ENCODE measurements at places on chromosomes 2 and 18.

GRCh38 chr2:29213888-29214291, 98.7 kb downstream of the CLIP4 start:
- H3K4me3 ChIP-seq, result no peak overlapping the region
- no peak overlapping the region for H3K27ac ChIP-seq
- peaks cover 10% of the 10 kb centered on the region for H3K4me1 ChIP-seq
- H3K36me3 ChIP-seq, result no peaks in the 10 kb centered on the region
- H3K27me3 ChIP-seq, result no peaks in the 10 kb centered on the region
- DNase-seq, result no peak

DNA sequence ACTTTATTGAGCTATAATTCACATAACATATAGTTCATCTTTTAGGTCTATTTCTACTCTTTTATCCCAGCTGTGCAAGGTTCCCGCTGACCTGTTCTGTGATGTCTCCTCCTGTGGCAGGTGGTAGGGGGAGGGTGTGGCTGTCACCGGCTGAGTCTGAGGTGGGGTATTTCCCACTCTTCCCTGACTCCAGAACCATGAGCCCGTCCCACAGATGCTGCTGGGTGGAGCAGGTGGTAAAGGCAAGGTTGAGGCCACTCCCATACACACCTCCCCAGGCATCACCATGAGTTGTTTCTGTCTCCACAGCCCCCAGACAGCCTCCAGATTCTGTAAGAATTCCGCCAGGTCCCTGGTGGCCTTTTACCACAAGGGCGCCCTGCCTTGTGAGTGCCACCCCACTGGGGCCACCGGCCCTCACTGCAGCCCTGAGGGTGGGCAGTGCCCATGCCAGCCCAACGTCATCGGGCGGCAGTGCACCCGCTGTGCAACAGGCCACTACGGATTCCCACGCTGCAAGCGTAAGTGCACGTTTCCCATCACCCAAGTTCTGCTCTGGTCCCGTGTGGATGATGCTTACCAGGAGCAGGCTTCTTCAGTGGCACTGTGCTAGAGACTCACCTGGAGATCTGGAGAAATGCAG, 156.9 kb downstream of the LAMA3 start:
- H3K27ac ChIP-seq, result no peak overlapping the region
- H3K4me3 ChIP-seq, result no peak overlapping the region
- no peaks in the 10 kb centered on the region for H3K36me3 ChIP-seq
- DNase-seq, result no peak

- peaks cover 9% of the 10 kb centered on the region for H3K4me1 ChIP-seq
- H3K36me3 ChIP-seq, result no peaks in the 10 kb centered on the region
- H3K4me3 ChIP-seq, result peak within 1 kb of the TSS; percentile 56
- H3K27ac ChIP-seq, result peak within 1 kb of the TSS; percentile 83
- H3K27me3 ChIP-seq, result no peaks in the 10 kb centered on the region
Measured at GRCh38 chr2:230416061-230416721, at the start of gene SP100. Gene SP100 (plus strand): TSS chr2:230416201. CDS start chr2:230416297, 96 bp downstream.

DNA sequence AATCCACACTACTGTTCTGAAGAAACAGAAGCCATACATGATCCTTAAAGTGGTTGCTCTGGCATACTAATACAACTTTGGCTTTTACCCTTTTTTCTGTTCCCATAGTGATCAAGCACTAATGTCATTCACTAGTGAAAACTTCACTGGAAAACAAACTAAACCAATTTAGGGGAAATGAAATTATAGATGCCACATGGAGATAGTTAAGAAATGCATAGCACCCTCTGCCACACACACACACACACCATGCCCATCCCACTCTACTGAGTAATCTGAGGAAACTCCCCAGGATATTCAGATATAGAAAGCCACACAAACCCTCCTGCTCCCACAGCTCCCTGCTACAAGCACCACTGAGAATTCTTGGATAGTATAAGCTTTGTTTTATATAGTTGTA, 39.1 kb downstream of the SLC3A1 start:
- H3K4me3 ChIP-seq, result no peak overlapping the region
- no peak overlapping the region for H3K27ac ChIP-seq
- peaks cover 2% of the 10 kb centered on the region for H3K4me1 ChIP-seq
- H3K27me3 ChIP-seq, result no peaks in the 10 kb centered on the region
- peak; percentile 19 for DNase-seq

DNA sequence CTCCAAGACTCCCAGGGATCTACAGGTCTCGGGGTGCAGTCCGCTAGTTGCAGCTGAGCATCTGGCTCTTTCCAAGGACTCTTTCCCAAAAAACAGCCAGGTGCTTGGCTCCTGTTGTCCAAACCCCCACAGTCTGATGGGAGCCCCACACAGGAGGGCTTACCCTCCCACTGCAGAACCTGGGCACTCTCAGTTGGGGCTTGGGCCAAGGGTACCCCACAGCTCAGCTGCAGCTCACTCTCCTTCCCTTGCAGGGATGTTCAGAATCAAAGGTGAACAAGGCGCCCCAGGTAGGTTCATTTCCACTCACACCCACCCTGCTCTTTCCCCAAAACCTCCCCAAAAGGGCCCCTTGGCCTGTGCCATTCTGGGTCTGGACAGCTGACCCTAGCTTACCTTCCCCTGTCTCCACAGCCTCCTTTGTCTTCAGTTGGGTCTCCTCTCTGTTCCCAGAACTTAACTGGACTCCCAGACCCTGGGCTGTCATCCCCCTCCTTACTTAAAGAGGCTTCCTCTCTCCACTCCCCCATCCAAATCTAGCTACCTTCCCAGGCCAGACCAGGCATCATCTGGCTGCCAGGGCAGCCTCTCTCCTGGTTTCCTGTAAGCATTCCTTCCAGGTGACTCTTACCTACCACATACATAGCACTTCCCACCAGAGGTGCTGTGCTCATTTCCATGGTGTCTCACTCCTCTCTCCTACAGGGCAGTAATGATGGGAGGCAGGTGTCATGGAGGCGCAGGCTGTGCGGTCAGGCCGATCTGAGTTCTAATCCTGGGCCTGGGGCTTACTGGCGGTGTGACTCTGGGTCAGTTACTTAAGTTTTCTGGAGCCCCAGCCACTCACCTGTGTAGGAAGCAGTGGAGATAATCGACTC, 29.5 kb downstream of the MARCO start:
- no peaks in the 10 kb centered on the region for H3K4me1 ChIP-seq
- H3K4me3 ChIP-seq, result no peak overlapping the region
- H3K27me3 ChIP-seq, result no peaks in the 10 kb centered on the region

DNA sequence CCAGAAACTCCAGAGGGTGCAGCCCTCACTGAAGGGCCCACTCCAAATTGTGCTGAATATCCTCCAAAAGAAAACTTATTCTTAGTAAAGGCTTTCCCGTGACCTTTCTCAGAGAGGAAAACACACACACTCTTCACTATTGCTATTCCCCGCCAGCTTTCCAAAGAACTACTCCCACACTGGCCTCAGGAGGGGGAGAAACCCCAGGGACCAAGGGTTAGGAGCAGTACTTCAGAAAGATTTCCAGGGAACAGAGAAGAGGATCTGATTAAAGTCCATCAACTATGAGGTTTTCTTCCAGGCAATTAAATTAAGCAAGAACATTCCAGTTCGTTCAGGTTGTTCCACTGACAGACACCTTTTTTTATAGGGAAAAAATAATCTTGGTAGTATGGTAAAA, 150.2 kb downstream of the TTC32 start:
- H3K36me3 ChIP-seq, result no peaks in the 10 kb centered on the region
- H3K4me3 ChIP-seq, result no peak overlapping the region
- H3K4me1 ChIP-seq, result no peaks in the 10 kb centered on the region
- no peak overlapping the region for H3K27ac ChIP-seq
- DNase-seq, result no peak

GRCh38 chr2:207683438-207683837, 28.0 kb upstream of the CCNYL1 start:
- peak overlapping the region; percentile 72 for H3K27ac ChIP-seq
- H3K4me1 ChIP-seq, result no peaks in the 10 kb centered on the region
- H3K36me3 ChIP-seq, result no peaks in the 10 kb centered on the region
- H3K4me3 ChIP-seq, result no peak overlapping the region
- no peak for DNase-seq

DNA sequence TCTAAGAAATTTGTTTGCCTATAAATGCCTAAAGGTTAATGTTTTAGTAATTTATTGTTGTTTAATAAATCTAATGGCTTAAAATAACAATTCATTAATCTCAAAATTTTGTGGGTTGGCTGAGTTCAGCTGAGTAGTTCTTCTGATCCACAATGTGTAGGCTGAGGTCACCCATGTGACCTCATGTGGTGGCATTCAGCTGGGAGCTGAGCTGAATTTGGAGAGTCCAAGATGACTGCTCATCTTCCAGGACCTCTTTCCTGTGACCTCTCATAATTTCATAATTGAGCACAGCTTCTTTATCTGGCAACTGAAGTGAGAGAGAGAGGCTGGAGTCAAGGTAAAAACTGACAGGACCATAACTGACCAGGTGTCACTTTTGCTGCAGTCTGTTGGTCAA, 132.4 kb downstream of the TXNL1 start:
- no peak for DNase-seq
- H3K4me3 ChIP-seq, result no peak overlapping the region
- no peak overlapping the region for H3K27ac ChIP-seq
- H3K36me3 ChIP-seq, result no peaks in the 10 kb centered on the region

DNA sequence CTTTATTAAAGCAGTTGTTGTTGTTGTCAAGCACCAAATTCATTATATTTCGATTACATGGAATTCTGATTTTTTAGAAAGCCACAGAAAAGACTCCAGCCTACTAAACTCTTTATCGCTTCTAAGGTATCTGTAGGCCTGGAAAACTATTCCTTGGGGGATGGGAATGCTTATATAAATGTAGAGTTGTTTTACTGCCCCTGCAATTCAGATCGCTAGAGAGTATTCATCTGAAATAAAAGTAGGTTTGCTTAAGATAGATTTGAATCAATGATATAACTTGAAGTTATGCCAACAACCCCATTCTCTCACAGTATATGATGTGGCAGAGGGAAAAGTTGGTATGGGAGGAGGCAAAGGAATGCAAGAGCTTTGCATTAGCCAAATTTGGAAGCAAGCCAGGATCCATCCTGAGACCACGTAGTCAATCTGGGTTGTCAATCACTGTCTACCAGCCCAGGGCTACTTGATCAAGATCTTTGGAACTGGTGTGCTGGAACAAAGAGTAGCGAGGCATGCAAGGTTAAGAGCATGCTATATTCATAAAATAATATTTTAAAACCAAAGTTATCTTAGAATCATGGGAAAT, 95.9 kb downstream of the LYPD6B start:
- H3K4me3 ChIP-seq, result no peak overlapping the region
- H3K36me3 ChIP-seq, result no peaks in the 10 kb centered on the region
- no peaks in the 10 kb centered on the region for H3K4me1 ChIP-seq
- no peaks in the 10 kb centered on the region for H3K27me3 ChIP-seq

DNA sequence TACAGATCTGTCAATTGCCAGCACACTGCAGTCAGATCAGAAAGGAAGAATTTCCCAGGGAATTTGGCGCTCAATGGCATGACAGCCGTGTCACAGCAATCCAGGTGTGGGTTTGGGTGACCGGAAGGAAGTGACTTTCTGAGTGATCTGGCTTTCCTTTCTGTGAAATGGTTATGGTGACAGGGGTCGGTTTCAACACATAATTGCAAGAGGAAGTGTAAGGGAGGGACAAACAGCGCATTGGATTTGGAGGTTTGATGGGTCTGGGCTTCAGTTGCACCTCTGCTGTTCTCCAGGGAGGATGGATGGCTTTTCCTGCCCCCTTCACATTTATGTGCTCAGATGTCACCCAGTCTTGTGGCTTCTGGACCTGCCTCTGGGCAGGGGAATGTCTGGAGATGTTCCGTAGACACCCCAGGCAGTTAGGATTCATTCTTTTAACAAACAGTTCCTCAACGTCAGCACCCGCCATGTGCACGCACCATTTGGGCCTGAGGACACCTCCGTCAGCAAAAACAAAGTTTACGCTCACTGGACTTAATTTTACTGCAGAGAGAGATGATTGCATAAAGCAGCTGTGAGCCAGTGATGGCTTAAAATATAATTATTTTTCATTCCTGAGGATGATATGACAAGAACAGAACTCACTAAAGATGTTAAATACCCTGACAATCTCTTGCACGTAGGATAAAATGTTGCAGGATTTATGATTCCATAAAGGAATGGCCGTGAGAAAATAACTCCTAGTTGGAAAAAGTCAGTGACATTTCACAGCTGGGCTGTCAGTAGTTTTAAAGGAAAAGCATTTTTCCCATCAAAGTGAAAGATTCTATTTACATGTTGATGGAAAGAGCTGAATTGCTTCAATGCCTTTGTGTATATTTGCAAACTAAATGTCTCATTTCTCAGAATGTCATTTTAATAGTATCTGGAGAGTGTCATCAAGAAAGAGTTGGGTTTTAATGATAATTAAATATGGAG, 36.9 kb downstream of the MBP start:
- H3K27ac ChIP-seq, result no peak overlapping the region
- no peaks in the 10 kb centered on the region for H3K36me3 ChIP-seq
- no peak for DNase-seq
- H3K27me3 ChIP-seq, result no peaks in the 10 kb centered on the region
- no peak overlapping the region for H3K4me3 ChIP-seq

- no peak overlapping the region for H3K4me3 ChIP-seq
- no peaks in the 10 kb centered on the region for H3K27me3 ChIP-seq
- no peak overlapping the region for H3K27ac ChIP-seq
- DNase-seq, result no peak
Measured at GRCh38 chr18:35071819-35072247, 30.6 kb downstream of the MAPRE2 start.

GRCh38 chr2:168176402-168176801, 71.0 kb downstream of the STK39 start:
- no peak overlapping the region for H3K4me3 ChIP-seq
- DNase-seq, result no peak
- H3K4me1 ChIP-seq, result no peaks in the 10 kb centered on the region
- H3K27ac ChIP-seq, result no peak overlapping the region
- H3K27me3 ChIP-seq, result no peaks in the 10 kb centered on the region
- H3K36me3 ChIP-seq, result 0 out of 2 replicates have a peak, but pooled peaks cover 14% of the 10 kb centered on the region

Measured in SK-N-SH (cell line).